T-helper 2 cell treated with Interferon-gamma antibody and Interleukin-4, amounts not matched to agents 5 μg/mL and 100 μg/mL, for 36 hours (primary cell): ENCODE measurements at places on chromosomes 6 and 20.

GRCh38 chr6:131393433-131393832 lies 179.6 kb upstream of the ARG1 start:
- DNase-seq = no peak

DNA sequence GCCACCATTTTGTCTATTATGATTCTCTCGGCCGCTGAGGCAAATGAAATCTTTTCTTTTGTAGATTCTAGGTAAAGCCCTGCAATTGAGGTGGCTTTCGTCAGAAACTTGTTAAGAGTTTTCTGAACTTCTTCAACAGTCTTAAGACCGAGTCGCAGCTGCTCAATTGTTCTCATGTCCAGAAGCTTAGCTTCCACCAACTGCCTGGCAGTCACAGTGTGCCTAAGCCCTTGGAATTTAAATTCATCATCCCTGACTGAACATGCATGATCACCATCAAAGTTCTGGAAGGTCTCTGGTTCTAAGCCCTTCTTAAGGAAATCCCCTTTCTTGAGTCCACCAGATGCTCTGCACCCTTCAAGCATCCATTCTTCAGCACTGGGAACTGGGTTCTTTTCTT lies 25.7 kb downstream of the DST start:
- no peak for DNase-seq

- no peak for DNase-seq
These were observed 70.4 kb upstream of the GLP1R start for GRCh38 chr6:38978139-38978704.

DNA sequence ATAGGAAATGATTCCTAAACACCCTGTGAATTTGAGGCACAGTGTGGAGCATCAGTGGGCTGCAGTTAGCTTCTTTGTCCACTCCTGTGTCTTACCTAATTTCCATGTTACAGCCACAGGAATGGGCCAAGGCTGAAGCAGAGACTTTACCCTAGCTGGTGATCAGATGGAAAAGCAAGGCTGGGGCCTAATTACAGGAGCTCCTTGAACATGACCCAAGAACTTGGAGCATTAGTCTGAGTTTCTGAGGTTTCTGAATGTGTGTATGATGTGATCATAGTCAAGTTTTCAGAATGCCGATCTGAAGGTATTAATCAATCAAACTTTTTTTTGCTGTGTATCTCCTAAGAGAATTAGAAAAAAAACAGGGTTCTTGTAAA lies 18.0 kb downstream of the HECA start:
- no peak for DNase-seq

GRCh38 chr6:78911218-78911940 lies 44.0 kb downstream of the IRAK1BP1 start:
- no peak for DNase-seq

- no peak for DNase-seq
These were observed 416.1 kb downstream of the TBC1D32 start for GRCh38 chr6:120918137-120918536.

DNA sequence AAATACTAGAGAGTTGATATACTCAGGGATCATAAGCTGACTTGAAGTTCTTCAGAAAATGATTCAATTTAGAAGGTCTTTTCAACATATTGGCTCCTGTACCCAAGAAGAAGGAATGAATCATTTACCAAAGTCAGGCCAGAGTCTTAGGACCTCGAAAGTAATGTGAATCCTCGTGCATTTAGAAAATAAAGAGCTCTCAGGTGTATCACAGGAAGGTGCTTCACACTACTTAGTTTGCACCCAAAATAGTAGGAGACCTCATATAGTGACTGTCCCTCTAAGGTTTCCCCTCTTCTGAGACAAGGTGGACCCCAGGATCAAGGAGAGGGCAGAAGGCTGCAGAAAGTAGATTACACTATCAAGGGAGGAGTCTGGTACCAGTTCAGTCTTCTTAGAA lies 71.8 kb downstream of the F13A1 start:
- no peak for DNase-seq

DNA sequence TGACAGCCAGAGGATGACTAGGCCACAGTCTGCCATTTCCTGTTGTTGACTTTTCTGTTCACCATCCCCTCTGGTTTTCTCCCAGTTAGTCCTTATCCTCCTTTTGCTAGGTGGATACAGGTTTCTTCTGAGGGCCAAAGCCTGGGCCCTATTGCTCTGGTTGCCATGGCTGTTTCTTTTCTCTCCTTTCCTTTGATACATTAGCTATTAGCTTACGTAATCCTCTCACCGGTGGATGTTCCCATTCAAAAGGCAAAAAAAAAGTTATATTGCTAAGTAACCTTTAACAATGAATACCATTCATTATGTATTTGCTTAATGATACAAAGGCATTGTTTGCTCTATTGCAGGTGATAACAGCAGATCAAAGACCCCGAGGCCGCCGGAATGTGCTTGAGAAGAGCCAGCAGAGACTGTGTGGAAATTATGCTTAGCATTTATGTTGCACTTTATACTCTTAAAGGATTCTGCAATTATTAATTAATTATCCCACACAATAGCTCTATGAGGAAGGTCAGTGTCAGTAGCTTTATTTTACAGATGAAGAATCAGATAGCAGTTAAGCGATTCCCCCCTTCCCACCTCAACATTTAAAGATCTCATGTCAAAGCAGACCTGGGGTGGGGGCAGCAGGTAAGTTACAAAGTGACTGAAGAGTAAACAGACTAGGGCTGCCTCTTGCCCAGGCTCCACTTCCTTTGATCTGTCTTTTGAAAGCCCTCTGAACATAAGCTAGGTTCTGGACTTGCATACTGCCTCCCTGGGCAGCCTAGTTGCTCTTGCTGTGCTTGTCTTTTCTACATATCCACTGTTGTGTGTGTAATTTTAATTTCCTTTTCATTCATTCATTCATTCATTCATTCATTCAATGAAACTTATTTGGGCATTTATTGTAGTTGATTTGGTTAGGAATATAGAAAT lies 14.5 kb upstream of the TFB1M start:
- no peak for DNase-seq

DNA sequence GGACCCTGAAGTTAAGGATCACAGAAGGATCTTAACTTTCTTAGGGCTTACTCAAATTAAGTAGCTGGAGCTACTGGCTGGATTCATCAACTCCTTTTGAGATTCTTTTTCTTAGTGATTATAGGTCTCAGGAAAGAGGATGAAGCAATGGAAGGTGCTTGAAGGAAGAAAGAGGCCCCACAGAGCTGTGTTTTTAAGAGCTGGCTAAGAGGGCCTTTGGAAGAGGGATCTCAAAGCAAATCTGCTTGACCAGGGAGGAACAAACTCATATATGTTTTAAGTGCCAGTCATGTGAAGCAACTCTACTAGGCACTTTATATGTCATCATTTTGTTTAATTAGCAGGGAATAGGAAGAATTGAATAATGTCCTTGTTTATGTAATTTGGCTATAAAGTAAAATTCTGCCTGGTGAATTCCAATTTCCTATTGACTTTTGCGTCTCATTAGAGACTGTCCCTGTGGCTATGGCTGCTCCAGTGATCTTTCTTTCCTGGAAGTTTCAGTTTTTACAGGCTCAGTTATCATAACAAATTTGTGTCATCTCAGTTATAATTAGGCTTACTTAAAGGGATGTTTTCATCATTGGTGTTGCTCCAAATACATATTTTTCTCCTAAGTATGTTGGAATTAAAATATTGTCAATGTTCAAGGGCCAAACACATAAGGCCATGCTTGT lies 222.8 kb upstream of the CITED2 start:
- no peak for DNase-seq

DNA sequence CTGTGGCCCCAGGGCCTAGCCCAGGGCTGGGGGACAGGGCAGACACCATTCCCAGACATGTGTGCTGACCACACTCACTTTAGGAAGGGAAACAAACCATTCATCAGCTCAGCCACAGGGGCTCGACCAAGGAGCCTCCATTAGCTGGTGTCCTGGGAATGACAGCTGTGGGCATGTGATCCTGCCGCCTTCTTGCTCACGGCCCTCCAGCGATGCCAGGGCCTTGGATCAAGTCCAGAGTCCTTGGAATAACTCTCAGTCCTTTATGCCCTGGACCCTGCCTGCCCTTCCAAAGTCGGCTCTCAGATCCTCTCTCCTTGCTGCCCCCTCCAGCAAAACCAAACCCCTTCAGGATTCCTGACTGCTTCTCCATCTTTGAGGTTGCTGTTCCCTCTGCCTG lies 165.0 kb upstream of the RNF24 start:
- no peak for DNase-seq

GRCh38 chr6:129596522-129596921 lies 113.5 kb downstream of the ARHGAP18 start:
- no peak for DNase-seq

- DNase-seq = no peak
These were observed 198.5 kb upstream of the BTBD3 start for GRCh38 chr20:11719153-11719552.

- DNase-seq = no peak
These were observed 122.8 kb upstream of the ZNF217 start for GRCh38 chr20:53716395-53716794.

- DNase-seq = no peak
These were observed 112.2 kb downstream of the ADGRB3 start for GRCh38 chr6:68747110-68747790.

DNA sequence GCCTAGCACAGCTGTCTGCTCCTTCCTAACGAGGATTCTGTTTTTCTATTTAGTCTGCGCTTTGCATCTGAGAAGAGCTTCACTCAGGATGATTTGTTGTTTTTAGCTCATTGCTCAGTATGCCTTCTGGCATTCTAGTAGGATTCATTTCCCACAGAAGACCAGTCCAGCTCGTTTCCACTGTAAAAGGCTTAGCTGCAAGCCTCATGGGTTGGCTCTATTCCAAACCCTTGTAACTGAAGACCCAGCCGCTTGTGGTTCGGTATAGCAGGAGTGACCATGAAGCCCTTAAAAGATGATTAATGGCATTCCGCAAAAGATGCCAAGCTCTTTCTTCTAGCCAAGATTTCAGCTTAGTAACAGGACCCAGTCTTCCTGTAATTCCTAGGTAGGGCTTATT lies 7.2 kb downstream of the ADGRF1 start:
- DNase-seq = no peak

DNA sequence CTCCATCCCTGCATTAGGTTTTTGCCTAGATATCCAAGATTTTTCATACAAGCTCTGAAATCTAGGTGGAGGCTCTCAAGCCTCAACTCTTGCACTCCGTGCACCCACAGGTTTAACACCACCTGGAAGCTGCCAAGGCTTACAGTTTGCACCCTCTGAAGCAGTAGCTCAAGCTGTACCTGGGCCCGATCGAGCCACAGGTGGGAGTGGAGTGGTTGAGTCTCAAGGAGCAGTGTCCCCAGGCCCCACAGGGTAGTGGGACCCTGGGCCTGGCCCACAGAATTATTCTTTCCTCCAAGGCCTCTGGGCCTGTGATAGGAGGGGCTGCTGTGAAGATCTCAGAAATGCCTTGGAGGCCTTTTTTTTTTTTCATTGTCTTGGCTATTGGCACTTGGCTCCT lies 973.5 kb upstream of the MAP3K7 start:
- no peak for DNase-seq

GRCh38 chr6:134628154-134628553 lies 310.2 kb upstream of the SGK1 start:
- DNase-seq = no peak

- no peak for DNase-seq
These were observed 30.9 kb upstream of the TULP1 start for GRCh38 chr6:35543459-35544193.

DNA sequence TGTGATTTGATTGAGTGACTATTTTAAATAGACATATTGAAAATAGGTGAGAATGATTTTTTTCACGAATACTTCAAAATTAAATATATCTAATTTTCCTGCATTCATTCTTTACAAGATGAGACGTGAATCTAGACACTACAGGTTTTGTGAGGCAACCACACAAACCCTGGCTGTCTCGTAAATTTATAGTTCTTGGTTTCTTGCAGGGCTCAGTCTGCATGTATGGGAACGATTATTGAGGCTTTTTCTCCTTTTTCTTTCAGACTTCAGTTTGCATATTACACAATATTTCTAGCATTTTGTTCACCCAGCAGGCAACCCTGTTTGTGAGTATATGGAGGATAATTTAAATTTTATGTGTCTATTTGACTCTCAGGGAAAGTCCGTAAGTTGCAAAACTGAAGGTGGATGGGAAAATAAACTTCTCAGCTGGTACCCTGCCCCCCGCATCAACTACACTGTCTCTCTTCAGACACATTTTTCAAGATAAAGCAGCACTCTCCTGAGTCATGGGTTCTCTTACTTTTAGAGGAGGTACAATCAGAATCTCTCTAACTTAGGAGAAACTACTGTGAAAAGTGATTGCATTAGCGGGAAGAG lies 1349.3 kb downstream of the GRIK2 start:
- DNase-seq = no peak

GRCh38 chr6:161168281-161168891 lies 105.5 kb downstream of the AGPAT4 start:
- no peak for DNase-seq

DNA sequence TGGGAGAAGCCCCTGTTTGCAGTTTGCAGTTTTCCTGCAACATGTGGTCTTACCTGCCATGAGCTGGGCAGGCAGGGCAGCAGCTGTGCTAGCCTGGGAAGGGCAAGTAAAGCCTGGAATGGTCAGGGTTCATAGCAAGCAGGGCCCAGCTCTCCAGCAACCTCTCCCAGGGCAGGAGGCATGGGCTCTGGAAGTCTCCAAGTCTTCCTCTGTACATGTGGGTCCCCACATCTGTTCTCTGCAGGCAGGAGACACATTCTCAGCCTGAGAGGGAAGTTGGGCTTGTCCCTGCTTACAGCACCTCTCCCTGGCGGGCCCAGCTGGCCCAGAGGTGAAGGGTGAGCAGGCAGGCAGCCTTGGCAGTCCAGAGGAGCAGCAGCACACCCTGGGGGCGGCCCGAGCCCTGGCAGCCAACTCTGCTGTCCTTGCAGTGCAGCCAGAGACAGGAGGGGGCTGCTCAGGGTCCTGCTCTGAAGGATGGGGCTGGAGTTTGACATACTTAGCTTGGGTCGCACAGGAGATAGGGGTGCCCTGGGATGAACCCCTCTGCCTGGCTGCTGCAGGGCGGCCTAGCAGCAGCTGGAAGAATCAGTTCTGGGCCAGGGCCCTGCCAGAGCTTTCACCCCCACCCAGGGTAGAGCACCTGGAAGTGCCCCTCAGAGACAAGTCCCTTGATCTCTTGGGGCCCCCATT lies 176.0 kb downstream of the MRPL14 start:
- DNase-seq = no peak

- DNase-seq = no peak
These were observed 37.6 kb upstream of the XRN2 start for GRCh38 chr20:21265261-21266190.

GRCh38 chr6:79546186-79546585 lies 9.0 kb upstream of the LCA5 start:
- DNase-seq = no peak

- no peak for DNase-seq
These were observed 2.7 kb downstream of the HLA-DOB start for GRCh38 chr6:32814145-32814544.

DNA sequence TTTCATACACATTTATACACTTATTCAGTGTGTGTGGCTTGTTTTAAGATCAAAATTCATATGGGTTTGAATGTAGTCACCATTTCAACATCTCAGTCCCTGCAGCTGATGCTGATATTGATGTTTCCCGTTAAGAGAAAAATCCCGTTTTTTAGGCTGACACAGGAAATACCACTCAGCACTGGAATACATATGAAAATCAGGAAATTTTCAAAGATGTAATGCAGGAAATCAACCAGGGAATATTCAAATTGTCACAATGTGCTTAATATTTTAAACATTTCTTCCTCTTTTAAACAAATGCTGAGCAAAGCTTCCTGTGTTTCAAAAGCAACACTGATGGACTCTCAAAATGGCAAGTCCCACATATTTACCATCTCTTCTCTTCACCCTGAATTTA lies 94.5 kb upstream of the MARCKS start:
- DNase-seq = no peak
